Stimulated activated CD4-positive, alpha-beta T cell treated with anti-CD3 and anti-CD28 coated beads, Interleukin-15, amount 100 ng/mL, for 1 hour (primary cell): ENCODE measurements at places on chromosomes 4 and X.

GRCh38 chr4:42676066-42676951, 19.4 kb upstream of the ATP8A1 start:
- no peak for DNase-seq

- DNase-seq: no peak
Measured at GRCh38 chr4:60485276-60485675, 714.9 kb upstream of the ADGRL3 start.

DNA sequence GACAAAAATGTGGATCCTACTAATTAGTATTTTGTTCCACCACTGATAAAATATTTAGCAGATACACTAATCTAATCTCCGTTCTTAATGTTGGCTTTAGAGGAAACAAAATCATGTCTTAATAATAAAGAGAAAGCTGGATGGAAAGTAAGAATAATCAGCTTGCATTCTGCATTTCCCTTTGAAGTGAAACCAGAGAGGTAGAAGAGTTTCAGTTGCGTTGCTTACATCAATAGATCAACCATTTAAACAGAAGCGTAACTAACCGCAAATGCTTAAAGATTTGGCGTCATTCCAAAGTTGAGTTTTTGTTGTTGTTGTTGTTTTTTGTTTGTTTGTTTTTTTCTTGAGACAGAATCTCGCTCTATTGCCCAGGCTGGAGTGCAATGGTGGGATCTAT, 168.9 kb downstream of the TRIML1 start:
- no peak for DNase-seq

DNA sequence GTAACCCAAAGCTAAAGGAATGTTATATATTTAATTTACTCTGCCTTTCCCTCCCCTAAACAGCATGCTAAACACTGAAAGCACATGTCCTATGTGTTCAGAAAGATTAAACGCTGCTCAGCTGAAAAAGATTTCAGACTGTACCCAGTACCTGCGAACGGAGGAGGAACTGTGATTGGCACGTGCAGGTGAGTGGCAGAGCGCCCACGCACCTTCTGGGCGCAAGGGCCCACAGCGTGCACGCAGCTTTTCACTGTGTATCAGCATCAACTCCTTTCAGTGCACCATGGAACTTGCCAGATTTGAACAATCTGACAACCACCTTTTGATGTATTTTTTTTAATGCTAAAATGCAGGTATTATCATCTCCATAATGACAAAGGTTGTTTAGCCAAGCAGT, 87.7 kb downstream of the RFC1 start:
- no peak for DNase-seq

GRCh38 chrX:10167573-10167972, 10.8 kb downstream of the CLCN4 start:
- no peak for DNase-seq

DNA sequence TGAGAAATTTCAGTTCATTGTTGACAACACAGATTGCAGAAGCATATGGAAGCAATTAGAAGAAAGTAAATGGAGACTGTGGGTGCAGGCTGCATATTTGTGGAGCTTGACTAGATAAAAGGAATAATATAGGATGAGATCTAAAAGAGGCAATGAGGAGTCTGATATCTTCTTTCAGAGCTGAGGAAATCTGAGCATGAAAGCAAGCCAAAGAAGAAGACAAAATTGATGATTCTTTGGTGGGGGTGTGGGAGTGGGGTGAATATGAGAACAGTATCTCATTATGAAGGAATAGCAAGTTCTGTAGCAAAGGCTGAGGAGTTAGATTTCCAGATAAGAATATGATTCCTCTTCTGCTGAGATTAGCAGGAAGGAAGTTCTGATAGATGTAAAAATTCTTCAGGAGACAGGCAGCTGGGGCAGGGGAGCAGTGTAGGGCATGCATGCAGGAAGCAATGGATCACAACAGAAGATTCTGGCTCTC, 6.1 kb upstream of the PDHA2 start:
- no peak for DNase-seq

DNA sequence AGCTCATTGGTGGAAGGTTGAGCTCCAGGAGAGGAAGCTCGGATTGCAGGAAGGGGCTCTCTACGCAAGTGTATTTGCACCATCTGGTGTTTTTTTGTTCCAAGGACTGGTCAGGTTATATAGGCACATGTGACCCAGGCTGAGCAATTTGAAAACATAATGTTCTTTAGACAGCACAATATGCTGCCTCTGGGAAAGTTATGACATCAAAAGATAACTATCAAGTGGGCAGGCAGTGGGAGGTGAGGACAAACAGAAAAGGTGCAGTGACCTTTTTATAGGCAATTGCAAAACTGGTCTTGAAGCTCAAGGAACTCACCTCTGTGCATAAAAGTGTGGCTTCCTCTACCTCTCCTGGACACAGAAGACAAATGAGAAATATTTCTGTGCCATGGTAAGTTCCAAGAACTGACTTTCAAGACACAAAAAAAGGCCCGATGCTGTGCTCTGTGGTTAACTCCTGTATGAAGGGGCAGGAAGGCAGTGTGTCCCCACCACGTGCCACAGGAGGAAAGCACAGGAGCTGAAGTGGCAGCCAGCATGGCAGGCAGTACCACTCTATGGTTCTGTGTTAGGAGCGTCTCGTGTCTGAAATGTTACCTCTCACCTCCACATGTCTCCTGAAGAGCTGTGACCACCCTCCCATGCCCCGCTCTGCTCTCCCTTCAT, 128.6 kb downstream of the SHROOM3 start:
- no peak for DNase-seq

DNA sequence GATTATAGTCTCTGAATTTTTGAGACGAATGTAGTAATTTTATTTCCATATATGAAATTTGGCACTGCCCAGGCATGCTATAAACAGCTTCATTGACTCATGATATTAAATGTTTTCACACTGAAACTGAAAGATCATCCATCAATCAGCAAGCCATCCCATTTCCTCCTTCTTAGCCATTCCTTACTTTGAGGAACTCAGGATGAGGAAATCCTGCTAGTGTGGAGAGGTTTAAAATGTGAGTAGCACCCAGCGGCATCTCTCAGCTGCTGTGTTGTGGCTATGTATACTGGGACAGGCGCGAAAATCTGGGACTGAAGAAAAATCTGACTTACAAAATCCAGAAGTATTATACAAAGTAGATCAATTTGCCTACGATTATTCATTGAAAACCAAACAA, 52.1 kb downstream of the PTCHD1 start:
- DNase-seq: no peak

- DNase-seq: no peak
Measured at GRCh38 chrX:150647331-150647730, 45.9 kb upstream of the MTMR1 start.

GRCh38 chrX:111779582-111779981, 96.4 kb upstream of the TRPC5OS start:
- no peak for DNase-seq

- DNase-seq: no peak
Measured at GRCh38 chr4:183469936-183470335, 25.5 kb downstream of the CDKN2AIP start.

- no peak for DNase-seq
Measured at GRCh38 chr4:106495476-106495875, 126.9 kb upstream of the GIMD1 start.
